ENCODE measurements at places on chromosomes 2 and 18.
A peak's percentile ranks its signal among the peaks of the same experiment; 100 is the strongest.

- no peaks in the 10 kb centered on the region for H3K27me3 ChIP-seq
- H3K4me3 ChIP-seq: no peak overlapping the region
- no peak overlapping the region for H3K27ac ChIP-seq
- peaks cover 39% of the 10 kb centered on the region for H3K4me1 ChIP-seq
These were observed 49.8 kb upstream of the IL1RL1 start for GRCh38 chr2:102261467-102262135.

DNA sequence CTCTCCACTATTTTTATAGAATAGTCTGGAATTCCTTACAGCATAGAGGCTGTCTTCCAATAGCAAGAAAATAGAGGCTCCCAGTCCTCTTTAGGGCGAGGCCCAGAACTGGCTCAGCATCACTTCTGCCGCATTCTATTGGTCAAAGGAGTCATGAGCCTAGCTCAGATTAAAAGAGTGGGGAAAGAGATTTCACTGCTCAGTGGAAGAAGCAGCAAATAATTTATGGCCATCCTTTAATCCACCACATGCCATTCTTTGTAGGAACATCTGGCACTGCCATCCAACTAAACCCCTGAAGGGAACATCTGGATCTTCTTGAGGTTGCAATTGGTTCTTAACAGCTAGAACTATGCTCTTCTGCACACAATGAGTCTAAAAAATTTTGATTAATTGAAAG lies 43.4 kb upstream of the NEUROD1 start:
- no peak for DNase-seq
- H3K36me3 ChIP-seq: no peaks in the 10 kb centered on the region
- no peak overlapping the region for H3K27ac ChIP-seq
- H3K4me3 ChIP-seq: no peak overlapping the region

DNA sequence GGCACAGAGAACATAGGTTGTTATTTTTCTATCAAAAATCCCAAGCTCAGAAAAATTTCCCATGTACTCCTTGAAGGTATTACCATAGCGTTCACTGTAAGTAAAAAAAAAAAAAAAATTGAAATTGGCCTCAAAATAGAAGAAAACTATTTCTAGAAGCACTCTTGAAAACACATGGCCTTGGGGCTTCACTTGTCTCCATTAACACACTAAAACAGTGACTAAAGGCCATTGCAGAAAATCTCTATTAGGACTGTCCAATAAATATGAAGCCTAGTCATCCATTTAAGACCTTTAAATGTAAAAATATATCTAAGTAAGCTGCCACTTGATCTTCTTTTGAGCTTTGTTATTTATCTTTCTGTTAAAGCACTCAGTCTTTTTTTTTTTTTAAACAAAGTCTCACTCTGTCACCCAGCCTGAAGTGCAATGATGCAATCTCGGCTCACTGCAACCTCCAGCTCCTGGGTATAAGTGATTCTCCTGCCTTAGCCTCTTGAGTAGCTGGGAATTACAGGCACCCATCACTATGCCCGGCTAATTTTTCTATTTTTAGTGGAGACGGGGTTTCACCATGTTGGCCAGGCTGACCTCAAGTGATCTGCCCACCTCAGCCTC lies 35.8 kb downstream of the CCDC68 start:
- no peak overlapping the region for H3K27ac ChIP-seq
- H3K36me3 ChIP-seq: no peaks in the 10 kb centered on the region
- no peak for DNase-seq
- no peaks in the 10 kb centered on the region for H3K4me1 ChIP-seq
- H3K4me3 ChIP-seq: no peak overlapping the region
- no peaks in the 10 kb centered on the region for H3K27me3 ChIP-seq

GRCh38 chr2:228417526-228417925 lies 236.0 kb upstream of the SPHKAP start:
- H3K27ac ChIP-seq: no peak overlapping the region
- H3K27me3 ChIP-seq: no peaks in the 10 kb centered on the region

- H3K27me3 ChIP-seq: no peaks in the 10 kb centered on the region
- peaks cover 13% of the 10 kb centered on the region for H3K36me3 ChIP-seq
- peak overlapping the region; percentile 99 for H3K4me3 ChIP-seq
- H3K4me1 ChIP-seq: peaks cover 56% of the 10 kb centered on the region
These were observed 757 bp downstream of the HDHD2 start for GRCh38 chr18:47149457-47150028.
